Coronary artery (tissue), 2 donors: ENCODE measurements at places on chromosomes 4 and X.

GRCh38 chr4:184446132-184446658 lies 28.2 kb downstream of the IRF2 start:
- no peak for DNase-seq

- DNase-seq, result no peak
Observed at GRCh38 chrX:38318196-38318595, 9.1 kb downstream of the RPGR start.

DNA sequence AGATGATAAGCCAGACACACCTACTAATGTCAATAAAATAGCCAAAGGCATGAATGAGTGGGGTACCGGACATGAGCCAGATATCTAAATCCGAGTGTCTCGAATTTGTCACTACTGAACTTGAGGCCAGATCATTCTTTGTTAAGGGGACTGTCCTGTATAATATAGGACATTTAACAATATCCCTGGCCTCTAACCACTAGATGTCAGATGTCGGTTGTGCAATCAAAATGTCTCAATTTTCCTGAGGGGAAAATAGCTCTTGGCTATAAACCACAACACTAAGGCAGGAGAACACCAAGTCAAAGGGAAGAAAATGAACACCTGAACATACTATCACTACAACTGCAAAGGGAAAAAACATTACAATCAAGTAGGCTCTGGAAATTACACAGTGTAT lies 154.5 kb downstream of the GPM6A start:
- DNase-seq, result no peak

DNA sequence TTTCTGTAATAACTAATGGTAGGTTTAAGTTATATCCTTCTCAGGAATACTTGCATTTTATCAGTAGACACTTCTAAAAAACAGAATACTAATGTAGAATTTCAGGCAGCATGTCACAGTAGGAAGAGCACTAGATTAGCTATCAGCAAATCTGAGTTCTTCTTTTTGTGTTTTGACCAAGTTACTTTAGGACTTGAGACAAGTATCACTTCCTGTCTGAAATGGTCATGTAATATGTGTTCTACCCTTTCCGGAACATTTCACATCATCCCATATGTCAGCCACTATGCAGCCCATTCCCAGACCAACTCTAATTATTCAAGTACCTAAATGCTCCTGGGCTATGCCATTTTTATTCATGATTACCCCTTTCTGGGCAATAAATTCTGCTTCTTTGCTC lies 401.8 kb upstream of the RPS6KA3 start:
- no peak for DNase-seq

DNA sequence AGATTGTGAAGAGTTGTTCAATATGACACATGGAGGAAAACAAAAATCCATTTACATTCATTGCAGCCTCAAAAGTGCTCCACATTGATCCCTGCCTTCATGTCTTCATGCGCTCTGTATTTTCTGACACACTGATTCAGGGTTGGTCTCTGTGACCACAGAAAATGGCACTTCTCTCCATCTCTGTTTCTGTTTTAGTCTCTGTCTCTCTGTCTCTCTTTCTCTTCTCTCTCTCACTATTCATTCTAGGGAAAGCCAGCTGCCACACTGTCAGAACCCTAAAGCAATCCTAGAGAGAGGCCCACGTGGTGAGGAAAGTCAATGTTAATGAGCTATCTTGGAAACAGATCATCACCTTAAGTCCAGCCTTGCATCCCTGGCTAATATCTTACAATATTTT lies 2238.4 kb downstream of the PCDH7 start:
- DNase-seq, result no peak

GRCh38 chr4:168796362-168797106 lies 213.5 kb downstream of the CBR4 start:
- DNase-seq, result peak; percentile 53

GRCh38 chr4:26793735-26794134 lies 66.9 kb upstream of the STIM2 start:
- no peak for DNase-seq

- no peak for DNase-seq
Observed at GRCh38 chrX:22139822-22140221, 107.7 kb downstream of the PHEX start.

- DNase-seq, result no peak
Observed at GRCh38 chr4:101777431-101777830, 13.1 kb upstream of the BANK1 start.

GRCh38 chr4:144820011-144820727 lies 174.2 kb downstream of the HHIP start:
- DNase-seq, result no peak

- DNase-seq, result no peak
Observed at GRCh38 chr4:101795704-101796103, 5.2 kb downstream of the BANK1 start.

DNA sequence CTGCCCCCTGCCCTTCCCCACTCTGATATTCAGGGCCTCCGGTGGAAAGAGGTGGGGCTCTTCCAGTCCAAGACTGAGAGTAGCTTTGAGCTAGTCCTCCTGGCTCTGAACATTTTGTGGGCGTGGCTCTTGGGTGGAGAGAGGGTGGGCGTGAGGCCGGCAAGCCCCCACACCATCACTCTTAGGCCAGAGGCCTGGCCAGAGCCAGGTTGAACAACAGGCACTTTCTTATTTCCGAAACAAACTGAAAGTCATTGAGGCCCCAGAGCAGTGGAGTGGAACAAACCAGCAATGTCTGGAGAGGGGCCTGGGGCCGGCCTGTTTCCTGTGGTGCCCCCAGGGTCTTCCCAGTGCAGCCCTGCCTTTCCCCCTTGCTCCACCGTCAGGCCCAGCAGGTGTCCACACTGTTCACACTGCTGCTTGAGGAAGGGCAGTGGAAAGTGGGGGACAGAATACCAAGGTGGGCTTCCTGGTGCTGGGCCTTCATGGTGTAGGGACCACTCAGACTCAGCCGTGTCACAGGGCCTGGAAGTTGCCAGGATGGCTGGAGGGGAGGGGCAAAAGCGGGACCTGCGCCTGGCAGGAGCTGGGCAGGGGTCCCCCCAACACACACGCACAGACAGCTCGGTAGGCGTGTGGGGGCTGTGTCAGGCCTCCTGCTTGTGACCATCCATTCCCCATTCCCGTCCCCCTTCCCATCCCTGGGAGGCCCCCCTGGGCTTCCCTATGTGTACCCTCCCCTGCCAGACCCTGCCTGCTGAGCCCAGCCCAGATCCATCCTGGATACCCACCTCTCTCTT lies 2.9 kb downstream of the ADRA2C start:
- no peak for DNase-seq

GRCh38 chrX:16528620-16529019 lies 121.3 kb upstream of the S100G start:
- DNase-seq, result no peak

GRCh38 chrX:134736356-134736755 lies 78.1 kb upstream of the PLAC1 start:
- no peak for DNase-seq

GRCh38 chr4:146237092-146237491 lies 22.8 kb downstream of the REELD1 start:
- DNase-seq, result no peak

- no peak for DNase-seq
Observed at GRCh38 chrX:7586126-7586525, 256.8 kb upstream of the VCX start.

DNA sequence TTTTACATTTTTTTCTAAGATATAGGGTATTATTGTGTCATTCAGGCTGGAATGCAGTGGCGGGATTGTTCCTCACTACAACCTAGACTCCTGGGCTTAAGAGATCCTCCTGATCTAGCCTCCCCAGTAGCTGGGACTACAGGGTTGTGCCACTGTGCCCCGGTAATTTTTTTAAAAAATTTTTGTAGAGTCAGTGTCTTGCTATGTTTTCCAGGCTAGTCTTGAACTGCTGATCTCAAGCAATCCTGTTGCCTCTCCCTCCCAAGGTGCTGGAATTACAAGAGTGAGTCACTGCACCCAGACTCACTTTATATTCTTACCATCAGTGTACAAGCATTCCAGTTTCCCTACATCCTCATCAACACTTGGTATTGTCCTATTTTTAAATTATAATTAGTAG lies 156.4 kb upstream of the GYPA start:
- DNase-seq, result no peak

DNA sequence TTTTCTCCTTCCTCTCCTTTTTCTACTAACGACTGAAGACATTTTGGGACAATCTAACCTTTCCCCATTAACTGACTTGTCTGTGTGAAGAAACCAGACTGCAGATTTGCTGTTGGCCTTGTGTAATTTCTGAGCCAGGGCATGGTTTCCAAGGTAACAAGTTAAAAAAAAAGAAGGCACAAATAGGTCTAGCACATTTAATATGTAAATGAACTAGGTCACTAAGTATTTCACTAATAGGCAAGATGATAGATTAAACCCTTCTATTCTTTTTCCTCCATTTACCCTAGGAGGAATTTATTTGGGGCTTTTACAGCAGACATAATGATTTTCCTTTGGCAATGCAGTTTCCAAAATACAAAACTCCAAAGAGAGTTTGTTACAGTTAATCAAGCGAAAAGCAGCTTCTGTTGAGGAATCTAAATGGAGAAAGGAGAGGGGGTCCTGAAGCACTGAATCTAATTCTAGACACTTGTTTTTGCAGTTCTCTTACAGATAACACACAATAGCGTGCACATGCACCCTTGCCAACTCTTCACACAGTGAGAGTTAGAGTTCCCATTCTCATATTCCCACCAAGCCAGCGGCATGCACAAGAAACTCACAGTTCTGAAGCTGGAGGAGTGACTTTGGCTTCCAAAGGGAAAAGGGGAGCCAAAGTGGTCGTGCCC lies 72.0 kb downstream of the TSPAN5 start:
- DNase-seq, result no peak

GRCh38 chr4:177478496-177478895 lies 36.3 kb upstream of the AGA start:
- no peak for DNase-seq

DNA sequence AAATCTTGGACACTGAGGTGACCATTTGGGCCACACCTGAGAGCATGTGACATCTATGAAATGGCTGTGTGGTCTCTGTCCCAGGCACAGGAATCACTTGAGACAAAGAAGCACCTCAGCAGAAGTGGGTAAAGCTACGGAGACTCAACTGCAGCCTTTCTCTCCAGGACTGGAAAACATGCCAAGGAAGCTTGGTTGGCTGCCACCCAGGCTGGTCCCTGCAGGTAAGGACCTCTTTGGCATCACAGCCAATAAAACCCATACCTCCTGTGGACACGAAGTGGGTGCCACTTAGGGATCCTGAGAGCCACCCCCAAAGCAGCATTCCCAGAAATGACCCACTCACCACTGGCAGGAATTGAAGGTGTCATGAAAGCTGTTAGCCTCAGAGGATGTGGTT lies 74.6 kb downstream of the LEF1 start:
- no peak for DNase-seq

DNA sequence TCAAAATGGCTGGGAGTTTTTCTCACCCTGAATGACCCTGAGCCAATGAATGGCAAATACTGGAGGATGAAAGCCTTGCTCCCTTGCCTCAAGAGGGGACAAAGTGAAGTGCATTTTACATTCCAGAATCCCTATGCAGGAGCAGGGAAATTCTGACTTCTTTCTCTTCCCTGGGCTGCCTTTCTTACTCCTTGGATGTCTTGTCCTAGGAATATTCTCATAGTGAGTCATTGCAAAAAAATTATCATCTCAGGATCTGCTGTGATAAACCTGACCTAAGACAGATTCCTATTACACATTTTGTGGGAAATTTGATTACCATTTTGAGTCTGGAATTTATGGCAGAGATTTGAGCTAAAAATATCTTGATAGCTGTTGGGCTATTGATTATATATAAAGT lies 199.9 kb downstream of the TMA16 start:
- no peak for DNase-seq

DNA sequence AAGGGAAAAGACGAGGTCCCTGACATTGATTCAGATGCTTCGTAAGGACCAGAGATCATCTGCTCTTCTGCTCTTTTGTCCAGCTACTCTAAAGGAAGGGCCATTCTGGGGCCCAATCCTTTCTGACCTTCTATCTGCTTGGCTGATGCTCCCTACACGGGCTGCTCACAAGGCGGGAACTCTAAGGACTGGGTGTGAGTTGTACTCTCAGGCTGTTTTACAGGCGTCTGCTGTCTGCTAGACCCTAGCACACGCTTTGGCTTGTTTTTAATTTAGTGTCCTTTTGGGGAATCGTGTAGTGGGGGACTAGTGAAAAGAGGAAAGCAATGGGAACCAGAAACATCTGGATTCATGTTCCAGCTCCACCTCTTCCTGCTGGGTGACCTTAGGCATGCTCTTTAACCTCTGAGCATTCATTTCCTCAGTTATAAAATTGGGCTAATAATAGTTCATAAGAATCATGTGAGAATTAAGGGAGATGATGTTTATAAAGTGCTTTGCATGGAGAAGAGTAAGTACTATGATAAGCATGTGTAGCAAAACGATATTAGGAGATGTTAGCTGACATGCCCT lies 53.1 kb downstream of the CASP3 start:
- DNase-seq, result no peak

- no peak for DNase-seq
Observed at GRCh38 chrX:103562801-103563200, 22.5 kb upstream of the TCEAL4 start.

GRCh38 chr4:155543126-155543765 lies 123.4 kb upstream of the GUCY1A1 start:
- no peak for DNase-seq

DNA sequence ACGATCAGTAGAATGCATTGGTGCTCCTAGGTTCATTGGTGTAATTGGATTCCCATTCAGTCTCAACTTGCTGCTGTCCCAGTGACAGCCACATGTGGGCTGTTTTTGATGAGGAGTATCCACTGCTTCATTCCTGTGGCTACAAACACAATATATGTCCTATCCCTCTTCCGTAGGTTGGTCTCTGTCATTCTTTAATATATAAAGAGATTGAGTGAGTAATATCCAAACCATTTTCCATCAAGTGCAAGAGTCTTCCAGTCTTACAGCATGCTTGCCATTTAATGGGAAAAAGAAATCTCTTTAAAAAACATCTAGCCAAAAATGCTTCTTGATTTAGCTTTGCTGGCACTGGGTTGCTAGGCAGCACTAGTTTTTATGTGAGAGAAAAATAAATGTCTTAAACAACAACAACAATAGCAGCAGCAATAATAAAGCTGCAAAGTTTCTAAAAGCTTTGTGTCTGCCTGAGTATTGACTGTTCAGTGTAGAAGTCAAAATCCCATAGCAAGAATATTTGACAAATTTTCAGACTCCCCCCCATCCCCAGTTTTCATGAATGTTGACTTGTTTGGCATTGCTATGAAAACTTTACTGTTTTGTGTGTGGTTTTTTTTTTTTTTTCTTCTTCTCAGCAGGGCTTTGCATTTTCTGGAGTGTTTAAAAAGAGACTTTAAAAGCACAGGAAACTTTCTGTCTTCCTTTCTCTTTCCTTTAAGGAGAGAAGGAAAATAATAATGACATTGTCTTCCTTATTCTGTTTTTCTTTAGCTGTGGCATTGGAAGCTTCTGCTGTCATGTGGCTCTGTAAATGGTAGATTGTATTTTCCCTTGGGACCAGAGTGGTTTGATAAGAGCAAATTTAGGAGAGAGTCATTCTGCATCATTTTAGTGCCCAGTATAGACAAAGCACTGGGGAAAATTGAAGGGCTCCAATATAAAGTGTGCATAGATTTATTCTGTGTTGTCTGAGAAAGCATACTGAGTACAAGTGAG lies 244.3 kb downstream of the ARHGAP10 start:
- DNase-seq, result no peak

GRCh38 chr4:74578329-74578728 lies 133.4 kb downstream of the AREG start:
- no peak for DNase-seq
